ENCODE measurements at places on chromosomes 2 and 18.

DNA sequence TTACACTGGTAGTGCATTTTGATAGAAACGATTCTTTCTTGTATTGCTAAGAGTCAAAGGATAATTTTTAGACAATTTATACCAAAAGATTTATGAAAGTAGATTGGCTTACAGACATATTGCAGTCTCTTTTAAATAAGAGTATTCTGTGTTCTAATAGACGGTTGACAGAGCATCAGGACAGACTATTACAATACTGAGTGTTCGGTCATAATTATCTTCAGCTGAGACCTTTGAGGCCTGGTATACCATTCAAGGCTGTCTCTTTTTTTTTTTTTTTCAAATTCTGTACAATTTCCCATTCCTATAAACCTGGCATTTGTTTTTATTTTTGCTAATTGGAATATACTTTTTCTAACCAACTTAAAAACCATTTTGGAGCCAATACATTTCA, 140.6 kb upstream of the NOSTRIN start:
- DNase-seq: no peak

- DNase-seq: no peak
Measured at GRCh38 chr2:69715964-69716363, 26.0 kb upstream of the ANXA4 start.

GRCh38 chr2:138711812-138712211, 68.4 kb downstream of the NXPH2 start:
- DNase-seq: no peak

DNA sequence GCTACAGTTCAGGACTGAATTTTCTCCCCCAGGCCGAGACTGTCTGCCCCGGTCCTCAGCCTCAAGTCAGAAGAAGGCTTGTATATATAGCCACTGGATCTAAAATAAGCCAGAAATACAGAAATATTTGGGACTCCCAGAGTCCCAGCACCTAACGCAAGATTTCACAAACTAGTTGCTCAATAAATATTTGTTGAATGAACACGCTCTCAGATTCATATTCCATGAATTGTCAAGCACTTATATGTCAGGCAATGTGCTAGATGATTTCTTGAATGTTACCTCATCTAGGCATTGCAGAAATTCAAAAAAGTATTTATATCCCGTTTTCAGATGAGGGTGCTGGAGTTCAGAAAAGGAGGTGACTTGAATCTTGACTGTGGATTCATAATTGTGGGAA, 163.7 kb upstream of the KLHL29 start:
- DNase-seq: no peak

DNA sequence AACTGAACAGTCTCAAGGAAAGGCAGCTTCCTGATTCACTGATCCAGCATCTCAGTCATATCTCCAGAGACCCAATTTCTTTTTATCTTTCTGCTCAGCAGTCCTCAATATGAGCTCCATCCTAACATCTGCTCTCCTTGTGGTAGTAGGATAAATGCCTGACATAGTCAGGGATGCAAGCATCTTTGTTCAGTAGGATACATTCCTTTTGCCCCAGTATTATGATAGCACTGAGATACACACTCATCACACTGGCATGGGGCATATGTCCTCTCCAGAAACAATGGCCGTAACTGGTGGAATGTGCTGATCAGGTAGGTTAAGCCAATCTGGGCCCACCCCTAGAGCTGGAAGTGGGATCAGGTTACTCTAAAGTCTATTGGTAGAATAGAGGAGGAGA, 207.2 kb downstream of the ETAA1 start:
- DNase-seq: no peak

DNA sequence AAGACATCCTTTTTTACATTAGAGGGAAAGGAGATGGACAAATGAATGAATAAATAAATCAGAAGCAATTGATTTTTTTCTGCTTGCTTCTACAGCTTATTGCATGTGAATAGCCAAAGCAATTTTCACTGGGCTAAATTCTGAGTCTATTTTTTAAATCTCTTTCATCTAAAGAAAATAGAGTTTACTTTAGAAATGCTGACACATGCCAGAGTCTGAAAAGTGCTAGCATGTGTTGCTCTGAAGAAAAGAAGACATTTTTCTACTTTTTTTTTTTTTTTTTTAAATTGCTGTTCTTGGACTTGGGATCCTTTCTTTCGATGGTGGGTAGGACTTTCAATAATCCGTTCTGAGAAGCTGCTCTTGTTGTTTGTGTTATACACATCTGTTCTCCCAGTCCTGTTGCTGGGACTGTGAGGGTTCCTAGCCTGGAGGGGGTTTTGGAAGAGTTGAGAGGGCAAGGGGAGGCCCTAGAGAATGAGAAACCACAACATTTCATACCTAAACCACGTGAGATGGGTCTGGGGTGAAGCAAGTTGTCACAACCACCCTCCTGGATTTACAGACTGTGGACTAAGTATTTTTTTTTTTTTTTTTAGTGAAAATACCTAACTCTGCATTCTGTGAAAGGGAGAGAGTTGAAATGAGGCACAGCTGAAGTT, 193.5 kb downstream of the PRKCE start:
- no peak for DNase-seq

DNA sequence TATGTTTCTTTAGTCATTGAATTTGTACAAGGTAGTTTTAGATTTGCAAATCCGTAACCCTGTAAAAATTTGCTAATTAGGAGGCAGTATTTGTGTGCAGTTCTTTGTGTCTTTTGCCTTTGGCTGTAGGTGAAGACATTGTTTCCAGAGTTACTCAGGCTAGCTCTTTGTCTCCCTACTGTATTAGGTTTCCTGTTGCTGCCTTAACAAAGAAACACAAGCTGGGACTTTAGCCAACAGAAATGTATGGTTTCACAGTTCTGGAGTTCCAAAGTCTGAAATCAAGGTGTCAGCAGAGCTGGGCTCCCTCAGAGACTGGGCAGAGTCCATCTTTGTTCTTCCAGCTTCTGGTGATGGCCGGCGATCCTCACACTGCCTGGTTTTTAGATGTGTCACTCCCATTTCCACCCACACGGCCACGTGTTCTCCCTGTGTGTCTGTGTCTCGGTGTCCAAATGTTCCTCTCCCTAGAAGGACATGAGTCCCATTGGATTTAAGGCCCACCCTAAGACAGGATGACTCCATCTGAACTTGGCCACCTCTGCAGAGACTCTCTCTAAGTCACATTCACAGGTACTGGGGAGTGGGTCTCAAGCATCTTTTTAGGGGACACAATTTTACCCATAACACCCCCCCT, 309.7 kb downstream of the GALR1 start:
- DNase-seq: no peak

DNA sequence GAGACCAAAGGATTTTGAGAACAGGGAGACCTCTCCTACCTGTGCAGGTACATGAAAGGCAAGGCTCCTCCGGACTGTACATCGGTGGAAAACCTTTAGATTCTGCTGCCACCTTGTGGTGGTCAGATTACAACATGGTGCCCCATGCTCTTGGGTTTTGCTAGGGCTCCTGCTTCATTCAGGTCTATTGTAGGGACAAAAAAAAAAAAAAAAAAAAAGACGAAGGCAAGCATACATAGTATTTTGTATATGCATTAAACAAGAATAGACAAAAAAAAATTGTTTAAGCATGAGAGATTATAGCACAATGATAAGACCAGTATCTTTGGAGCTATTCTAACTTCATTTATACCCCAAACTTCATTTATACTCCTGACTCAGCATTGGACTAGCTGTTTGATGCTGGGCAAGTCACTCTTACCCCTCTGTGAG, 27.4 kb upstream of the SPR start:
- no peak for DNase-seq

DNA sequence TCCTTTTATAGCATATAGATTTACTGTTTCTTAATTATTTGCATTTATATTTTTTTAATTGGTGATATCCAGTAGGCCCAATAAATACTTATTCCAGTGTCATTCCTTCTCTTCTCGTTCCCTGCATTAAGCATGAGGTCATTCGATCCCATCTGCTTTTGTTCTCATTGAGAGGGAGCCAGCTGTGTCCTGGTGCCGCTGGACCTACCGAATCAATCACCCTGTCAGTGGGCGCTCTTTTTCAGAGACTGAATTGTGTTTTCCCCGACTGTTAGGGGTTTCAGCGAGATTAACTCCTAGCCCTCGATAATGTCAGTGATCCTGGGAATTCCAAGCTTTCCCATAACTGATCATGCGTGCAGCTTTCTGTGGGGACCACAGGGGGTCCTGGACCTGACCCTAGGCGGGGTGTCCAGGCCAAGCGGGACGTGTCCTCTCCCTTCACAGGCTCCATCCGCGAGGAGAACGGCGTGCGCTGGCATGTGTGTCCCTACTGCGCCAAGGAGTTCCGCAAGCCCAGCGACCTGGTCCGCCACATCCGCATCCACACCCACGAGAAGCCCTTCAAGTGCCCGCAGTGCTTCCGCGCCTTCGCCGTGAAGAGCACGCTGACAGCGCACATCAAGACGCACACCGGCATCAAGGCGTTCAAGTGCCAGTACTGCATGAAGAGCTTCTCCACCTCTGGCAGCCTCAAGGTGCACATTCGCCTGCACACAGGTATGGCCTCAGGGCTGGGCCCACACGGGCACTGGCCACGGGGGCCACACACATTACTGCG, 72.4 kb downstream of the ZNF236 start:
- no peak for DNase-seq

DNA sequence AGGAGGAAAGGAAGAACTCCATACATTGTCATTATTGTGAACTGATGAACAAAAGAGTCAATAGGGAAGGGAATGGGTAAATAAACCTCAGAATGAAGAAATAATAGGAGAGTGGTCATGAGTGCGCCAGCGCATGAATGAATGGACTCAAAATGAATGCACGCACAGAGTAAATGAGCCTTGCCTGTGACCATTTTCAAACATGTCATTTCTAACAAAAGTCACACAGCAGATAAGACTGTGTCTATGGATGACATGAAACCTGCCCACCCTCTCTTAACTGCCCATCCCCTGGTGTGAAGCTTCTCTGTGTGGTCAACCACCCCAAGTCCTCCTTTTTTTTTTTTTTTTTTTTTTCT, 121.1 kb upstream of the TEX51 start:
- DNase-seq: no peak

DNA sequence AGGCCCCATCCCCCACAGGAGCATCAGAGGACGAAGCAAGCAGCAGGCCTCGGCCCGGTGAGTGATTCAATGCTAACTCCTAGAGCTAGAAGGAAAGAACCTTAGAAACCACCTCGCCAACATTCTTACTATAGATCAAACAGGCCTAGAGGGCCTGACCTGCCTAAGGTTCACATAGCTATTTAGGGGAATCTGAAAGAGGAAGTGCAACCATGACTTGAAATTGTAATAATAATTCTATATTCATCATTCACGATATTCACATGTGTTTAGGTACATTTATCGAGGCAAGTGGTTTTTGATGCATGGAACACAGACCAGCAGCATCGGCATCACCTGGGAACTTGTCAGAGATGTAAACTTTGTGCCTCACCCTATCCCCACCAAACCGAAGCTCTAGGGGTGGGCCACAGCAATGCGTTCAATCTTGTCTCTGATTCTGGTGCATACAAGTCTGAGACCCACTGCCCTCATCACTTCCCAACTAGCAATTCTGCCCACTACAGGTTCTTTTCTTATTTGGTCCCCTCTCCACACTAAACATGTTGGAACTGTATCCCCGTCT, 78.0 kb upstream of the DNMT3A start:
- no peak for DNase-seq

DNA sequence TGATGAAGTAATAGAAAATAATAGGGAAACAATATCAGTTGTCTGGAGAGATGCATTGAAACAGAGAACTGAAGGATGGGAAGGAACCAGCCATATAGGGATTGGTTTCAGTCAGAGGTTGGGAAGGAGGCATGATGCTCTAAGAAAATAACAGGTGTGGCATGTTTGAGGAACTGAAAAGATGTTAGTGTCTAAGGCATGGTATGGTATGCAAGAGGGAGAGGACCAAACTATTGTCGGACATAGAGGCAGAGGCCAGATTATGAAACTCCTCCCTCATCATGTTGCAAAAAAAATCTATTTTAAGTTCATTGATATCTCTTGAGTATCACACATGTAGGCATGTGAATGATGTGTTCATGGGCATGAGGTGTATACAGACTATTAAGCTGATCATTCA, 48.9 kb upstream of the EMILIN2 start:
- DNase-seq: no peak

DNA sequence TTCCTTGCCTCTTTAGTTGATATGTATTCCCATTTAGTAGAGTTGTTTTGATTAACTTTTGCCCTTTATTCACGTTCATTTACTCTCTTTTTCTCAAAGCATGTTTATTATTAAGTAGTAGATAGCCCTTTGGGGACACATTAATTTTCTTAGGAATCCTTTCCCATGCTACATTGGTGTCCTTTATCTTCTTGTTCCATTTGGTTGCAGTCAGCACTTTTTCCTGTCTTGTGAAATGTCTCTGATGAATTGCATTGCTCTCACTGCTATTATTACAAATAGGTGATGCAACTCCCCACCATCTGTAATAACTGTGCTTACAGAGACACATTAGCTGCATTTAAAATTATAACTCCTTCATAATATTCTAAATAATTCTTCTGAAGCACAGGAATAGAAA, 428.5 kb upstream of the CNTNAP5 start:
- DNase-seq: no peak

- DNase-seq: no peak
Measured at GRCh38 chr18:48310999-48311398, 98.2 kb downstream of the ZBTB7C start.

DNA sequence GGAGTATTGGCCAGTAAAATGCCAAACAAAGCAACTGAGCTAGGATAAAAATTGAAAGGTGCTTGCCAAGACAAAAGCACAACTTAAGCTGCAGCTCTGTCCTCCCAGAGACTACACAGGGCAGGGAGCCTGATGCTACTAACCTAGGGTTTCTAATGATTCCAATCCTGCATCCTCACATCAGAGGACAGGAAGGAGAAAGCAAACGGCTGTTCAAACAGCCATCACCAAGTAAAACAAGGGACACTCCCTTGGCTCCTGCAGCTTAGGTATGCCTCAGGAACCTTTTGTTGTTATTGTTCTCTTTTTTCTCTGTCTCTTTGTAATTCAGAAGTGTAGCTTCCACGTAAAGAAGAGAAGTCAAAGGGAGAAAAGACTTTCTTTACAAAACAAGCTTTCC, 99.5 kb downstream of the TCF4 start:
- no peak for DNase-seq

GRCh38 chr18:12309683-12310198, 1.7 kb downstream of the TUBB6 start:
- no peak for DNase-seq

DNA sequence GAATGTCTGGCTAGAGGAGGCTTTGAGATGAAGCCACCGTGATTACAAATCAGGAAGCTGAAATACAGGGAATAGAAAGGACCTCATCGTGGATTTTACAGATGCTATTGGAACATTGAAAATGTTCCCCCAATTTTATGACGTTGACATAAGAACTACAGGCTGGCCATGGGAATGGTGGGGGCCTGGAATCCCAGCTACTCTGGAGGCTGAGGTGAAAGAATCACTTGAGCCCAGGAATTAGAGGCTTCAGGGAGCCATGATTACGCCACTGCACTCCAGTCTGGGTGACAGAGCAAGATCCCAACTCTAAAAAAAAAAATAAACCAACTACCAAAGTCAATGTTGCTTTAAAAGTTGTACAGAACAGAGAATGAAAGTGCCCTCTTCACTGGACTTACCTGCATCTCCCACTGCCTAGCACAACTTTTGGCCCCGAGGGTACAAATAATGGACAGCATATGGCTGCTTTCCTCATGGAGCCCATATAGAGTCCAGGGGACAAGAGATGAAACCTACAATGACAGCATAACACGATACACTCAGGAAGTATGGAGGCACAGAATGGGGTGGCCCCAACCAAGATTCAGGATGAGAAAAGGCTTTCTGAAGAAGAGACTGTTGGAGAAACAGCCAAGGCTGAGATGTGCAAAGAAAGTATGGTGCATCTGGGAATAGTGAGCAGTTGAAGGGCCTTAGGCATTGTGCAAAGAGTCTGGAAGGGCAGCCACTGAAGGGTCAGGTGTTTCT, 254.8 kb downstream of the MYCN start:
- no peak for DNase-seq

GRCh38 chr18:5542515-5543035, 1.2 kb downstream of the EPB41L3 start:
- DNase-seq: no peak

All from epithelial cell of prostate (primary cell).